Globus pallidus (tissue), 1 donor: ENCODE measurements at places on chromosomes 7 and 10.

GRCh38 chr7:50865450-50865849, 82.8 kb upstream of the GRB10 start:
- no peak for DNase-seq

GRCh38 chr10:133173860-133174640, 14.0 kb downstream of the KNDC1 start:
- DNase-seq, result no peak

DNA sequence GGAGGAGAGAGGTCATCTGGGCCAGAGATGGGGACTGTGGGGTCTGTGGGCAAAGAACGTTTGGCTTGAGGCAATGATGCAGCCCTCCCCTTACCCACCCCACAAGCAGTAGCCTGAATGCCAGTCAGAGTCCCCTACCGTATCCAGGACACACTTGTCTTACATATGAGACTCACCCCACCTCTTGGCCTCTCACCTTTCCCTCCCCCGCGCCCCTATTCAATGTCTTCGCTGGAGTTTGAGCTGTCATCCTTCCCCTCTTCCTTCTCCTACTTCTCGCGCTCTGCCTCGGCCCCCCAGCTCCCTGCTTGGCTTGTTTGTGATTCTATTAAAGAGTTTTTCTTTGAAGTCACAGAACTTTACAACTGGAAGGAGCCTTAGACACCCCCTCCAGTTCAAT, 8.9 kb downstream of the PRRT4 start:
- no peak for DNase-seq

DNA sequence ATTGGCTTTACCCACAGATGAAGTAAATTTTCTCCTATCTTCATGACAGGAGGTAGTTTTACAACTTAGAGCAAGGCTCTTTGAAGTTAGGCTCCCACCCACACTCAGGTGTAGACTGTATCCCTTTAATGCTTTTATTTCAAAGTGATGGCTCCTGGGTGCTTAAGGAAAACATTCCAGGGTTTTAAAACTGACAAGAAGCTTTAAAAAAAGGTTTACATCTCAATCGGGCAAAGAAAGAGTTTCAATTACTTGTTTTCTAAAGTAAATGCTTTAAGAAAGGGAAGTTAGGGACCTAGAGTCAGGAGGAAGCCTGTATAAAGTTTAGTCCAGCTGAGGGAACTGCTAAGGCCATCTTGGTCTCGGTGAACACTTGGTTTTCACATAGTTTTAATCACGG, 1153.8 kb upstream of the C7orf33 start:
- DNase-seq, result no peak

DNA sequence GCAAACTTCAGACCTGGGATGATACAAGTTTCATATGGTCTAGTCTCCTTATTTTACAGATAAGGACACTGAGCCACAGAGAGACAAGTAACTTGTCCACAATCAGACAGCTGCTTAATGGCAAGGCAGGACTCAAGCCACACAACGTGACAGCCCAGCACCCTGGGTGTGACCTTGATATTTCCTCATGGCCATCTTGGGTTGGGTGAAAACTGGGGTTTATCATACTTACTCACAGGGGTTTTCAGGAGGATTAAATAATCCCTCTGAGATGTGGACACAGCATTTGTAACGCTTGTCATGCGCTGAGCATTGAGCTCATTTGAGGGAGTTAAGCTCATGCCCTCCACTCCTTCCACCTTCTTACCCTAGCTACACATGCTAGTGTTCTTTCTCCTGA, 58.0 kb downstream of the ABLIM1 start:
- DNase-seq, result no peak

- DNase-seq, result no peak
These were observed 76.0 kb downstream of the CARD11 start for GRCh38 chr7:2967705-2968104.

GRCh38 chr10:86079088-86079487, 287.5 kb downstream of the GRID1 start:
- DNase-seq, result no peak

DNA sequence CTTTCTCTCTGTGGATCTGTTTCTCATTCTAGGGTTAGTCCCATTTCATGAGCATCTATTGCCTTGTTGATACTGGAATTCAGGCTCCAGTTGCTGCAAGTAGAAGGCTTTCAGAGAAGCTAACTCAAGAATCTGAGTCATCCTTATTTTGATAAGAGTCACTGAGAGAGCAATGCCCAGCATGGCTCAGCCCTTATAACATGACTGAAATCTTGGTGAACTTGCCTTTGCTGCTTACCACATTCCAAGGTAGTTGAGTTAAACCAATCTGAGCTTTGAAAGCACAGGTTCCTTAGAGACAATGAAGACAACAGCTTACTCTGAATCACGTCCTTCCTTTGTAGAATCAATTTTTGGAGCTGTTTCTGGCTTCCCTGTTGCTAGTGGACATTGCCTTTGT, 53.6 kb upstream of the CHCHD3 start:
- no peak for DNase-seq

- no peak for DNase-seq
These were observed 8.7 kb upstream of the OGA start for GRCh38 chr10:101826852-101827434.

DNA sequence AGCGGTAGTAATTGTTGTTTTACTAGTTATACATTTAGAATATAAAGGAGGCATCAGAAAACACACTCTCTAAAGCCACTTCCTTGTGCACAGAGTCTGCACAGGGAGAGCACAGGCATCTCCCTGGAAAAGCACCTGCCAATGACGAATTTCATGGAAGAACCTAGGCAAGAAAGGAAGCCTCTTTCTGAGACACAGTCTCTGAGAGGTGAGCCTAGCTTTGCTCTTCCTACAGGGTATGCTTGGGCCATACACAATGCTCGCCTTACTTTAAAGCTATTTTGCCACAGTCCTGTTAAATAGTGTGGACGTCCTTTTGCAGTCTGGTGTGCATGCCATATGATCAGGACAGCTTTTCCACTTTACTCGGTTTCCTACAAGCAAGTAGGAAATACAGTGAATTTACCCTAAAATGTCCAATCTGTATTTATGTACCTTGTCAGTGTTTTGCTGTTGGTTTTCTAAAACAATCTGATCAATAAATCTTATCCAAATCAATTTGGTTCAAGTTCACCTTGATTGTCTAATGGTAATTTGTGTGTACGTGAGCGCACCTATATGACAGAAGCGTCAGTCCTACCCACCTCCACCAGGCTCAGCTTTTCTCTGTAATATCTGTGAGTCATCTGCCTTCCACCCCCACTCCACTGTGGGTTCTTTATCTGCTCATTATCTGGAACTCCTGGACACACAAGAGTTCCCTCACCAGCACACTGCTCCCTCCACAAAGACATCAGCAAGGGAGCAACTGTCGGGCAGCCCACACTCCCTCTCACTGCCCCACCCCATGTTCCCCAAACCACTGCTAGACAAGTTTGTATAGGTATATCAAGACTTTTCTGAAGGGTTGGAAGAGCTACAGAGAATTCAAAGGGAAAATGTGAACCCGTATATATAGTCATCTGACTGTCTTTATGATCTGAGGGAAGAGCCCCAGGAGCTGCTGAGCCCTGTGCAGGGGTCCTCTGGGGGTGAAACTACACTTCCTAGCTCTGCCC, 65.2 kb downstream of the KLHDC10 start:
- DNase-seq, result no peak
